ENCODE measurements at places on chromosomes 6 and 20.

DNA sequence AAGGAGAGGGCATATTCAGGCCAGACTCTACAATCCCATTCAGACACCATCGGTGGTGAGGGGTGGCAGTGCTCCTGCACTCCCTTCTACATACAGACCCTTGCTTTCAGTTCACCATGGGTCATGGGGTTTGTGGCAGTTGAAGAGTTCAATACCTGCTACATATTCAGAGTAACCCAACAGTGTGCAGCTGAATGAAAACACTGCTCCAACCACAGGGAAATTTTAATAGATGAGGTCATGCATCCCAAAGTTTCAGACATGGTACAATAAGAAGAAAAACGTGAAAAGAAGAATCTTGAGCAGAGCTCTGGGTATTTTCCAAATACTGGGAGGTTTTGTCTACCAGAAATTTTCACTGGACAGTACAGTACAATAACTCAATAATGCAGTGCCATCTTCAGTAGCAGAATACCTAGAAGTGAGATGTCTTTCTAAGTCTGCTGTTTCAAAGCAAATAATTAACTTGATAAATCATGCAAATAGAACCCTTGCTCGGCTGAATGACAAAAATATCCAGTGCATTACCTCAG lies 162.1 kb downstream of the PTPRK start:
- DNase-seq, result no peak

DNA sequence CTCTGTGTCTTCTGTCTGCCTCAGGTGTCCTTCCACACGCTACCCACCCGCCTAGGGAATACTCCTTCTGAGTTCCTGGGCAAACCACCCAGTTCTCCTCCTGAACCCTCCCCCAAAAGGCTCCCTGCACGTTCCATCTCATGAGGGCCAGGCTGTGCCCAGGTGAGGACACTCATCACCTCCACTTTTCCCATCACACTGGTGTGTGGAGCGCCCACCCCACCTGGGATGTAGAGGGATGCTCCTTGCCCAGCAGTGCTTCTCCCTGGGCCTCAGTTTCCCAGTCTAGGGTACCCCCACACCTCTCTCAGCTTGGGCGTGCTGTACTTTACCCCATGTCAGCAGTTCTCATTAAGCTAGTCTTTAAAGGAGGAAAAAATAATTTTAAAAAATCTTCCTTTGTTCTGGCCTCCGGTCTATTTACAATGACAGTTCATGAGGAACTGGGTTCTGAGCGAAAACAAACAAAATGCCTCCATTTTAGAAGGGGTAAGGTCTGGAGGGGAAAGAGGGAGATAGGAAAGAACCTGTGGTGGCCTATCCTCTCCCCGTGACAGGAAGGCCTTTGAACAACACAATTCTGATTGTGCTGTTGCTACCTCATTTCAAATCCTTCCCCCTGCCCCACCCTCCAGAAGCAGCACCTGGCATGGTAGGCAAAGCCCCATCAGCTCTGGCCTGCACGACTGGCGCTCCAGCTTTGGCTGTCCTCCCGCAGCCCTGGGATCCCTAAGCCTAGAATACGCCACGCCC lies 1.7 kb upstream of the C20orf203 start:
- no peak for DNase-seq

GRCh38 chr20:10185741-10186558 lies 32.7 kb upstream of the SNAP25 start:
- no peak for DNase-seq

DNA sequence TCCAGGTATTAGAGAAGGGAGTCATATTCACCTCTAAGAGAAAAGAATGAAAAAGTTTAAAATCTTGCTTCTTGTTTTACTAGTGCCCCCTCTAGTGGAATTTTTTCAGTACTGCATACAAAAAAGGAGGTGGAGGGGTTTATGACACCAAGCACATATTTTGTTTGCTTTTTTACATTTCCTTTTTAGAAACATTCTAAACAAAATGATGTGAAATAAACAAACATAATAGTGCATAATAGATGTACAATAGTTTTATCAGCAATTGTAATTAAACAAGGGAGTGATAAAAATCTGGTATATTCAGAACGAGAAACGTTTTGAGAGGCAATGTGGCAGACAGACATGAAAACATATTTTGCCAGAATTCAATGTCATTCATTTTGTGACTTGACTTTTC lies 111.0 kb upstream of the TFAP2D start:
- no peak for DNase-seq

DNA sequence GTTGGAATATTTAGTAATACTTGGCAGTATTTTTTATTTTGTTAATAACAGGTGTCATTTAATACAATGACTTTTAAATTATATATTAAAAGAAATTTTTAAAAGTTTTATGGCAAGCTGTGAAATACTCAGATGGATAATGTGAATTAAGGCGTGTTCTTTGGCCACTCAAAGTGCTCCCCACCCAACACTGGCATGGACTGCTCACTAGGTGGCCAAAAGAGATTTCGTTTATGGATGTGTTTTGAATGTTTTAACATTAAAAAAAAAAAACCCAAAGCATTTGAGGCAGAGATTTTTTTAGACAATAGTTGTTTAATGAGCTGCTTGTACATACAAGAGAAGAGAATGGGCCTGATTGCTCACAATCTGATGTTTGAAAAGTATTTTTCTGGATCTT lies 86.5 kb downstream of the QKI start:
- no peak for DNase-seq

GRCh38 chr6:92047860-92048259 lies 1371.5 kb downstream of the EPHA7 start:
- DNase-seq, result no peak

All from D721Med (cell line).